ENCODE measurements at places on chromosomes 4 and X.

GRCh38 chrX:14056206-14056605 is 26.5 kb upstream of the GEMIN8 start:
- DNase-seq = no peak

DNA sequence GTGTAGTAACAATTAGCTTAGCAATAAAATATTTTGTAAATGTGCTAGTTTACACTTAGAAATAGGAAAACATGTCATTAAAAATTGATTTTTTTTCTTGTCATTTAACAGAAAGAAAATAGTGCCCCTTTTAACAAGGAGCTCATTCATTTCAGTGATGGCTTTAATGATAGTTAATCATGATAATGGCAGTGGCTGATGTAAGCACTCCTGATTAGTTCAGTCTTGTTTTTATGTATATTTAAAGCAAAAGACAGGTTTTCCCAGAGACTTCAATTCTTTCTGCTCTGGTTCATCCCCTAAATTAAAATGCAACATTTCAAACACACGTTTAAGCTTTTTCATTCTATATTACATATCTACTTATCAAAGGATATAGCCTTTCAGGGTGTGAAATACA is 1039.5 kb upstream of the PCDH7 start:
- no peak for DNase-seq

- no peak for DNase-seq
Measured at GRCh38 chr4:54779476-54780148, 121.9 kb downstream of the KIT start.

DNA sequence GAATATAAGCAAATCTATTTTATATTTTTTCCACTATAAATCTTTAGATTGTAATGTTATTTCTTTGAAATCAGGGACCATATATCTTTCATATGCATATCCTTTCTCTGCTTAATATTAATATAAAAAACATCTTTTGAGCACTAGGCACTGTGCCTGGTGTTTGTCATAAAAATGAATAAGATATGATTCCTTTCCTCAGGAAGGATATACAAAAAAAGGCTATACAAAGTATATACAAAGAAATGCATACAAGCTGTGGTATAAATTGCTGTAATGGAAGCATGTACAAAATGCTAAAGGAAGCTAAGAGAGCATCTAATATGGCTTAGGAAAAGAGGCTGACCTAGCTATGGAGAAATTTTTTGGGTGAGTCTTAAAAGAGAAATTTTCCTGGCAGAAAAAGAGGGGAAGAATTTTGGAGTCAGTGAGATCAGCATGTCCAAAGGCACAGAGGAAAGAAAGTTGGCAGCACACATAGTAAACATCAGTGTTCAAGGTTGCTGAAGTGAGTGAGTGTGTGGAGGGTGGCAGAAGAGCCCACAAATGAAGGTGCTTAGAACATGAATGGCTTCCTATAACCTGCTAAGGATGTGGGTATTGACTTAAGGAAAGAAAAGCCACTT is 500.0 kb downstream of the SPRY1 start:
- no peak for DNase-seq

DNA sequence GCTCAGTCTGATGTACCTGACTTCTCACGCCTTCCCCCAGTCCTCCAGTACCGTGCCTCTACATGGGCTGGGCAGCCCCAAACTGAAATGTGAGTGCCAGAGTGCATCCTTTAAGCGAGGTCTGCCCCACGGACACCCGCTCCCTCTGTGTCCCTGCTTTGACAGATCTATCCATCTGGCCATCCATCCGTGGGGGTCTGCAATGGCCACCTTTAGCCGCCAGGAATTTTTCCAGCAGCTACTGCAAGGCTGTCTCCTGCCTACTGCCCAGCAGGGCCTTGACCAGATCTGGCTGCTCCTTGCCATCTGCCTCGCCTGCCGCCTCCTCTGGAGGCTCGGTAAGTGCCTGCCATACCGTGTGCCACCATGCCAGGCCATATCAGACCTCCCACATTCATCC is 827 bp downstream of the PORCN start:
- no peak for DNase-seq

DNA sequence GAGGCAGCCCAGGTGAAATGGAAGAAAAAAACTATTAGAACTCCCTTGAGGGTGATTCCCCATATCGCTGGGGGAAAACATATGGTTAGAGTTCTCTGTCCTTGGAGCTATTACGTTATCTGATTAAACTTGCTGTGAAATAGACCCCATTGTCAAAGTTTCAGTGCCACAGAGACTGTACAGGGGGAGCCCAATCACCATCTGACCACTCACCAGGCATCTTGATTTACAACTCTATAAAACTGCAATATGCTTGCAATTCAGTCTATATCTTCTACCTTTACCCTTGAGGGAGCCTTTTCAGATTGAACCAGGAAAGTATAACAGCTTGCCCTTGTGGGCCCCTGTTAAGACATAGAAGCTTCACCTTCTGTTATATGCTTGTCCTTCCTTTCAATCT is 18.2 kb downstream of the TMEM255A start:
- no peak for DNase-seq

- DNase-seq = no peak
Measured at GRCh38 chr4:40258627-40259026, 61.8 kb downstream of the RHOH start.

GRCh38 chrX:21166272-21166982 is 207.8 kb upstream of the CNKSR2 start:
- no peak for DNase-seq

GRCh38 chr4:184649971-184650855 is 675 bp downstream of the PRIMPOL start:
- DNase-seq = peak; percentile 40

- no peak for DNase-seq
Measured at GRCh38 chrX:40065296-40066046, 32.3 kb downstream of the BCOR start.

- DNase-seq = no peak
Measured at GRCh38 chr4:183097231-183098018, 1.6 kb upstream of the WWC2 start.

GRCh38 chr4:76850010-76850441 is 47.9 kb downstream of the SOWAHB start:
- DNase-seq = no peak

DNA sequence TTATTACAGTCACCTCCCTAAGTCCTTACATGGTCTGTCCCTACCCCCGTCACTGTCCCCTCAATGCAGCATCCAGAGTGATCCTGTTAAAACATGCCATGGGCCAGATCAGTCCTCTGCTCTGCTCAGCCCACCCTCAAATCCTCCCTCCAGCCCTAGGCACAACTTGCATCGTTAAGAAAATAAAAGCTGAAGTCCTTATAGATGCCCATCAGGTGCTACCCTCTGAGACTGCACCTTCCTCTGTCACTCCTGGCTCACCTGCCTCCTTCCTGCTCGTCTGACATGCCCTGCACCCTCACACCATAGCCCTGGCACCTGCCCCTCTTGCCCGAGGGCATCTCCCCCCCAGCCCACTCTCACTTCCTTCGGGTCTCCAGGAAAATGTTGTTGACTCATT is 4.1 kb downstream of the STK32B start:
- DNase-seq = no peak

GRCh38 chrX:27619975-27620374 is 29.8 kb downstream of the DCAF8L2 start:
- no peak for DNase-seq

GRCh38 chr4:13514722-13515121 is 29.6 kb downstream of the NKX3-2 start:
- no peak for DNase-seq

DNA sequence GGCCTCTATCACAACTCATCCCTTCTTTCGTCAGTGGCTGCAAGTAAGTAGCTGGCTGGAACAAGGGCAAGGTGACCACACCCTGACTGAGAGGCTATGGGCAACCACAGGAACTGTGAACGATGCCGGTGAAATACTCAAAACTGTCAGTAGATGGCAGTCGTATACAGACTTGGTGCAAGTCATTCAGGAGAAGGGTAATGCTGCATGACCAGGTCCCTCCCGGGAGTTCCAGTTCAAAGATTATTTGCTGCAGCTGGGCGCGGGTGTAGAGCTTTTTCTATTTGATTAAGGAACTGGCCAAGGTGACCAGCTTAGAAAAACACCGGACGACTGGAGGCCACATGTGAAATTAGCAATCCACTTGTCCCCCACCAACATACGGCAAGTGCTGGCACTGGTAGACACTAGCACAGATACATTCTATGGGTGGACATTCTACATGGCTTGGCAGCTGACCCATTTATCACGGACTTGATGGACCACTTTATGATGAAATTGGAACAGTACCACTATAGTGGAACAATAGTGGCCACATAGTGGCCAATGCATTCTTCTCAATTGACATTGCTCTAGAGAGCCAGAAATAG is 726.6 kb downstream of the TRAM1L1 start:
- peak; percentile 58 for DNase-seq

DNA sequence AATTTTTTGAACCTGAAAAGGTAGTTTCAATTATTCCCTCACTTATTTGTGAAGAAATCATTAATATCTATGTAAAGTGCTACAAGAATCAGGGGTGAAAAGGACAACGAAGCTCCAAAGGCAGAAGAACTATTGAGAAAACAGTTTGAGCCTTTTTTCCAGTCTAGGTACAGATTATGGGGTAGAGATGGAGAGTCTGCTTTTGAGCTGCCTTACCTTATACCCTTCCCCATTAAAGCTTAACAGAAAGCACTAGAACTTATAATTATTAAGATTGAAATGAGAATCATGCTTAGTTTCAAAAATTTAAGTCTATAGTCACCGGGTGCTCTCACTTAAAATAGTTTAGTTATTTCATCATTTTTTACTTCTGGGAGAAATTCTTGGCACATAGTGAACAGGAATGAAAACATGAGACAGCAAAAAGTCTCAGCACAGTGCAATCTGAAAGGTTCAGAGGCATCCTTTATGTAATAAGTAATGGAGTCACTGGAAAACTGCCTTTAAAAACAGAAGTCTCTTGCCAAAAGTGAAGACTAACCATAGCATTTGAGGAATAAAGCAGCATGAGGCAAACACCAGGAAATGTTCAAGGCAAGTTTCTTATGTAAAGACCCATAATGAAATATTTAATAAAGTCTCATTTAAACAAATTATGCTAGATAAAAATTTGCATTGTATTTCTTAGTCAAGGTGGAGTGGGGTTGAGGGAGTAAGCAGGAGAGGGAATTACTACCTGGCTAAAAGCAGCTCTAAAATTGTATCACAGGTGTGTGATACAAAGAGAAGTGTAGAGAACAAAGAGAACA is 5.1 kb upstream of the DCLK2 start:
- DNase-seq = no peak

DNA sequence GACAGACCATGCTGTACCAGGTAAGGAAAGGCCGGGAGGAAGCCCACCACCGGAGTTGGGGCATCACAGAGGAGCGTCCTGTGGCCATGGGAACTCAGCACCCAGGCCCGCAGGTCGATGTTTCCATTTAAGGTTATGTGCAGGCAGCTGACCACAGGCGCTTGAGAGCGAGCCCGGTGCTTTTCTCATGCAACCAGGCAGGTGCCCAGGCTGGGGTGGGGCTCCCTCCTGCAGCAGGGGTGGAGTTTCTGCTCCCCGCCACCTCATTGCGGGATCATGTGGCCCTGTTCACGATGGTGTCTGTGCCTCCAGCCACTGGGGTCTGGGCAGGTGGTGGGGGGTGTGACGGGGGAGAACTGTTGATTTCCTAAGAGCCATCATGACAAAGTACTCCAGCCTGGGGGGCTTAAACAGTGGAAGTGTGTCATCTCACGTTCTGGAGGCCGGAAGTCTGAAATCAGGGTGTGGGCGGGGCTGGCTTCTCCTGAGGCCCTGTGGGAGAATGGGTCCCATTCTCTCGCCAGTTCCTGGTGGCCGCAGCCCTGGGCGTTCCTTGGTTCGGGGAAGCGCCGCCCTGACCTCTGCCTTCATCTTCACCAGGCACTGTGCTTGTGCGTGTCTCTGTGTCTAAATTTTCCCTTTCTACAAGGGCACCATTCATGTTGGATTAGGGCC is 60.9 kb downstream of the CPZ start:
- DNase-seq = no peak

GRCh38 chr4:4247696-4248028 is 361 bp downstream of the TMEM128 start:
- no peak for DNase-seq

GRCh38 chrX:150146271-150146896 is 208.1 kb upstream of the EOLA2 start:
- no peak for DNase-seq

DNA sequence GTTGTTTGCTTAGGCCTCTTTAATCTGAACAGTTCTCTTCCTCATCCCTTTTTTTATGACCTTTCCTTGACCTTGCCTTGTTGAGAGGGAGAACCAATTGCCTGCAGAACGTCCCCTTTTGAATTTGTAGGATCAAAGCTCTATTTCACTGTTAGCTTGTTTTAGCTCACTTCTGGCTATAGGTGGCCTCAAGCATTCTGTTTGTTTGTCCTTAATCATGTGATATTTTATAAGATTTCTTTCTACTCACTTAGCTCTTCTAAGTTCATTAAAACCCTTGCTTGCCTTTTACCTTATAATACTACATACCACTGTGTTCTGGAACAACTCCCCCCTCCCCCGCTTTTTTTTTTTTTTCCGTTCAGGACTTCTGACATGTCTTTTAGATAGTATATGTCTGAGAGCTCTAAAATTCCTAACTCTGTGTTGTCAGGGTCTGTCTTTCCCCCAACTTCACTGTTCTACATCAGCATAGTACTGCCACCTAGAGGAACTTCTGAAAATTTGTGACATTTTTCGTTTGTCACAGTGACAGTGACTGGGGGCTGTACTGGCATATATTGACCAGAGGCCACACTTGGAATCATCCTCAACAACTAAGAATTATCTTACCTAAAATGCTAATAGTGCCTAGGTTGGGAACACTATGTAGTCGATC is 128.5 kb downstream of the LARP7 start:
- peak; percentile 28 for DNase-seq

DNA sequence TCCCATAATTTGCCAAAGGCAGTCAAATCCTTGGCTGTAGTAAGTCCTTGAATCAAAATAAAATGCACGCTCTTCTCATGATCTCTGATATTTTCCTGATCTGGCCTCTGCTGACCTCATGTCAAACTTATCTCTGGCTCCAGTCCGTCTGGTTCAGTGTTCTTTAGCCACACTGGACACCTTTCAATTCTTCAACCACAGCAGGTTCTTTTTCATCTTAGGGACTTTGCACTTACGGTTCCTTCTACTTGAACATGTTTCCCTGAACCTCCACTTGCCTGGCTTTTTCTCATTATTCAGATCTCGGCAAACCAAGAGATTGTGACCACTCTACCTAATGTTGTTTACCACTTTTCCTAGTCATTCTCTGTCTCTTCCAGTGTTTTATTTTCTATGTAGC is 10.3 kb downstream of the ENPEP start:
- DNase-seq = no peak

GRCh38 chr4:122703868-122704267 is 28.6 kb upstream of the BBS12 start:
- no peak for DNase-seq

- DNase-seq = peak; percentile 37
Measured at GRCh38 chr4:127781300-127782024, 660 bp upstream of the HSPA4L start.

DNA sequence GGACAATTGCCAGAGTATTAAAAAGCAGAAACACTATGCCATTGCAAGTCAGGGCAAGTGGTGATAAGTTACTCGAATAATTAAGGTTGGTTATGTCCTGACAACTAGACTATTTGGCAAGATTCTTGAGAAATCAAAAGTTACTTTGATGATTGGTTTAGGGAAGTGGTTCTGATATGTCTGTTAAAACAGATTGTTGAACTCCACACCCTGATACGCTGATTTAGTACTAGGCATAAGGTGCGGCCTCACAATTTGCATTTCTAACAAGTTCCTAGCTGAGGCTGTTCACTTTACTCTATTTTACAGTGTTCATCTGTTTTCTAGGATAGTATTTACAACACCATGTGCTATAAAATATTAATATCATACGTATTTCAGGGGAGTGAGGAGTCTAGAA is 12.5 kb downstream of the GABRA4 start:
- DNase-seq = no peak

- no peak for DNase-seq
Measured at GRCh38 chrX:115018040-115018647, 728 bp upstream of the IL13RA2 start.
